Peyer's patch (tissue), 4 donors: ENCODE measurements at places on chromosomes 12 and 14. TPM values are rescaled to one million over a fixed set of nuclear protein-coding genes. Genes with fewer than 3 reads are reported as not detected.

The SLC16A7 gene
- 8.2 TPM for total RNA-seq

The SALL2 gene
- 5.0 TPM for total RNA-seq

The SIX6 gene
- not detected for total RNA-seq

The DCP1B gene
- 20.6 TPM for total RNA-seq

- H3K4me1 ChIP-seq: no peaks in the 10 kb centered on the region
- H3K27me3 ChIP-seq: no peaks in the 10 kb centered on the region
- H3K36me3 ChIP-seq: no peaks in the 10 kb centered on the region
- H3K4me3 ChIP-seq: no peak overlapping the region
Observed at GRCh38 chr14:63392236-63392635, 73.5 kb upstream of the GPHB5 start.

DNA sequence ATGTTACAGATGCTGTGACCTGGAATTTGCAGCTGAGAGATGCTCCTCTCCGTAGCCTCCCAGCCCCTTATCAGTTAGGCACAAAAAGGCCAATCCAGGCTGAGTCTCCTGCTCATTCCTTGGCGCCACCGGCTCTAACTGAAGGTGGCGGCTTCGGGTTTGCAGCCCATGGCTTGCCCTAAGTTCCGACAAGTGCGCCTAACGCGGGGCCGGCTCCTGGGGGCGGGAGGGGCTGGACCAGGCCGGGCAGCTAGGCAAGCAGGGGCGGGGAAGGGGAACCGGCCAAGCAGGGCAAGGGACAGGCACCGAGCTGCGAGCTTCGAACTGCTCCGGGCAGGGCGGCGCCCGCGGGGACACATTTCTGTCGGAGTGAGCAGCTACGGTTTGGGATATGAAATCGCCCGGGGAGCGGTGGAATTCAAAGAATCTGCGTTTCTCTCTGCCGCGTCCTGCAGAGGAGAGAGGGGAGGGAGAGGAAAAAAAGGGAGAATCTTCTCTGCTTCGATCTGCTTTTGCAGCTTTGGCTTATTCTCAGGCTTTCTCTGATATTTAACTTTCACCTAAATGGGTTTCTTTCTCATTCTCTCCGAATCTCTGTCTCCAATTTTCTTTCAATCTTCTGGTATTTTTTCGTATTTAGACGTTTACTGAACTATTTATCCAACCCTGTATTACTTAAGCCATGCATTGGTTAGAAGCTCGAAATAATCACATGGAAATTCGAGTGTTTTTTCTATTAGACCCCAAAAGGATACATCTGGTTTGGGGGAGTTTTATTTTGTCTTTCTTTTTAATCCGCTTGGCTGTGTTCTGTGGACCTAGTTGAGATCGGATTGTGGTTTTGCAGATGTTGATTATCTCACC lies 1.6 kb upstream of the HOXC12 start:
- H3K27me3 ChIP-seq: peaks cover 83% of the 10 kb centered on the region
- no peaks in the 10 kb centered on the region for H3K36me3 ChIP-seq
- no peak overlapping the region for H3K27ac ChIP-seq
- no peaks in the 10 kb centered on the region for H3K4me1 ChIP-seq
- H3K4me3 ChIP-seq: no peak overlapping the region

DNA sequence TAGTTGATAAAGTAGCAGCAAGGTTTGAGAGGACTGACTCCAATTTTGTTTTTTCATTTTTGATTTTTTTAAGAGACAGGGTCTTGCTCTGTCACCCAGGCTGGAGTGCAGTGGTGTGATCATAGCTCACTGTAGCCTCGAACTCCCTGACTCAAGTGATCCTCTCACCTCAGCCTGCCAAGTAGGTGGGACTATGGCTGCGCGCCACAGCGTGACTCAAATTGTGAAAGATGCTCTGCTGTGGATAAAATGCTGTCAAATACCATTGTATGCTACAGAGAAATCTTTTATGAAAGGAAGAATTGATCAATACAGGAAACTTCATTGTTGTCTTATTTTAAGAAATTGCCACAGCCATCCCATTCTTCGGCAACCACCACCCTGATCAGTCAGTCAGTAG lies 48.3 kb downstream of the SCN8A start:
- no peaks in the 10 kb centered on the region for H3K27me3 ChIP-seq
- H3K36me3 ChIP-seq: no peaks in the 10 kb centered on the region
- H3K4me3 ChIP-seq: no peak overlapping the region

- H3K4me1 ChIP-seq: no peaks in the 10 kb centered on the region
- H3K4me3 ChIP-seq: no peak overlapping the region
- H3K27me3 ChIP-seq: no peaks in the 10 kb centered on the region
- H3K27ac ChIP-seq: no peak overlapping the region
- H3K36me3 ChIP-seq: no peaks in the 10 kb centered on the region
Observed at GRCh38 chr12:121741743-121742142, 29.2 kb downstream of the TMEM120B start.

- H3K36me3 ChIP-seq: no peaks in the 10 kb centered on the region
- no peak overlapping the region for H3K4me3 ChIP-seq
- no peak for DNase-seq
- H3K27me3 ChIP-seq: no peaks in the 10 kb centered on the region
Observed at GRCh38 chr12:75154388-75154787, 55.3 kb downstream of the KCNC2 start.

DNA sequence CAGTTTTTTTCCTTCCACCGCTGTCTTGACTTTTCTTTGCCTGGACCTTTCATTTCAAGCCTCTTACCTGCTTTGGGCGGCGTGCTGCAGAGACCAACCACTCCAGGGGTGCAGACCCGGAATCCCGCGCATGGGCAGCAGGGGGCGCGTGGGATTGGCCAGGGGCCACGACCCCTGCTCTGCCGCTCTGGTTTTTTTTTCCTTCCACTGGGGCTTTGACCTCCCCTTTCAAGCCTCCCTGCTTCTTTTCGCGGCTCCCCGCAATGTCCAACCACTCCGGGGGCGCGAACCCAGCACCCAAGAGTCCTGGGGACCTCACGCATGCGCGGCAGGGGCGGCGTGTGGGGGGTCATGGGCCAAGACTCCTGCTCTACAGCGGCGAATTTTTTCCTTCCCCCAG lies 325.1 kb downstream of the ALG10 start:
- H3K36me3 ChIP-seq: no peaks in the 10 kb centered on the region
- H3K4me1 ChIP-seq: no peaks in the 10 kb centered on the region
- H3K27me3 ChIP-seq: no peaks in the 10 kb centered on the region
- DNase-seq: no peak

DNA sequence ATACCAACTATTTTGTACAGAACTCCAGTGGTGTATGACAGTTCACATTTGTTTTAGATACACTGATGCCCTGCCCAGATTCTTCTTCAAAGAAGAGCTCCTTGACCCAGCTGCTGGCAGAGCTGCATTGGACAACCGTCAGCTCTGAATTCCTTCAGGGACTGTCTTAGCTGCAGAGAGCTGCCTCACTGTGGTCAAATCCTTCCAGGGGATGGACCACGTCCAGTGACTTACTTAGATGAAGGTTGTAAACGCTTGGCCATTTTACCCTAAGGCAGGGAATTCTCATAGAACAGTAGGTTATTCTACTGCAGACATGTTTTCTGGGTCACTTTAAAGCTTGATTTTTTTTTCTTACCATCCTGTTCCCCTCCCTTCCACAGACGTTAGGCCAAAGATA lies 905.0 kb upstream of the ATXN7L3B start:
- no peak overlapping the region for H3K4me3 ChIP-seq
- no peaks in the 10 kb centered on the region for H3K27me3 ChIP-seq
- H3K36me3 ChIP-seq: no peaks in the 10 kb centered on the region
- DNase-seq: no peak
- H3K4me1 ChIP-seq: no peaks in the 10 kb centered on the region

DNA sequence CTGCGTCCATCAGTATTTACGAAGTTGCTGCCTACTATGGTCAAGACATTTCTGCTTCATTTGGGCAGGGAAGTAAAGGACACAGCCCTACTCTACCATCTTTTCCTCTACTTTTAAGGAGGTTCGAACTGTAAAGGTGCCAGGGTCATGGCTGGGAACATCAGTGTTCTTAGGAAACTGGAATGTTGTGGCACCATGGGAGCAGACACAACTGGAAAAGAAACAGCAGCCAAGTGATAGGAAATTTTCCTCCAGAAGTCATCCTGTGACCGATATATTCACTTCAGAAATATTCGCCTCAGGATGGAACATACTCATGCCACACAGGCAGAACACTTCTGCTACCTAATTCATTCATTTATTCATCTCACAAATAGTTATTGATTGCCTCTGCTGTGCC lies 104.4 kb downstream of the ETV6 start:
- H3K4me1 ChIP-seq: peaks cover 20% of the 10 kb centered on the region
- peak overlapping the region; percentile 43 for H3K27ac ChIP-seq
- no peaks in the 10 kb centered on the region for H3K36me3 ChIP-seq
- H3K27me3 ChIP-seq: no peaks in the 10 kb centered on the region

DNA sequence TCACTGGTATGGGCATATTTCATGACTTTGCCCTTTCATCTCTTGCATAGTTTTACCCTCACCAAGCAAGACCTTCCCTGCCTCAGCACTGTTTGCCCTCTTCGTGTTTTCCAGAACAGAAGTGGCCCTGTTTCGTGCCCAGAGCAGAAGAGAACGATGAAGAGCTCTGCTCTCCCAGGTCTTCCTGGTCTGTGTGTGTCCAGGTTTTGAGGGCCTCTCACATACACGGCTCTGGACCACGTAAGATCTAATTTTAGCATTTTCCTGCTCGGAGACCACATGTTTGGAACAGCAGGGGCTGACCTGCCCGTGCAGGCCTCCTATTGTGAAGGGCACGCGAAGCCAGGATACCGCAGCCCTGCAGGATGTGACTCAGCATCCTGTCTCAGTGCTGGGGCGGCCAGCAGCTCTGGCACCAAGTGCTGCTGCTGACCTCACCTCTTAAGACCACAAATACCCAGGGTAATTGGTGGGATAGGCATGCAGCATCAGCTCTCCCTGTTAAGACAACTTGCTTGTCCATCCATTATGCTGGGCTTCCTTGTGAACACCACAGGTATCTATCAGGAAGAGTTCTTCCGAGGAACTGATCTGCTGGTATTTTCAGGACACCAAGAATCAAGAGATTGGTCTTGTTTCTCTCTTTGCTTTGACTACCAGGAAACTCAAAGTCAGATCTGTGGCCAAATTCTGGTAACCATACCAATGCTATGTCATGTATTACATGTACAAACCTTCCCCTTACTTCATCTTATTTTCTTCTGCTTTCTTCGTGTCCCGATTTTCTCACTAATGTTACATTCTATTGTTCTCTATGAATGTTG lies 19.0 kb downstream of the SSH1 start:
- no peaks in the 10 kb centered on the region for H3K36me3 ChIP-seq
- H3K4me3 ChIP-seq: no peak overlapping the region
- no peaks in the 10 kb centered on the region for H3K27me3 ChIP-seq

DNA sequence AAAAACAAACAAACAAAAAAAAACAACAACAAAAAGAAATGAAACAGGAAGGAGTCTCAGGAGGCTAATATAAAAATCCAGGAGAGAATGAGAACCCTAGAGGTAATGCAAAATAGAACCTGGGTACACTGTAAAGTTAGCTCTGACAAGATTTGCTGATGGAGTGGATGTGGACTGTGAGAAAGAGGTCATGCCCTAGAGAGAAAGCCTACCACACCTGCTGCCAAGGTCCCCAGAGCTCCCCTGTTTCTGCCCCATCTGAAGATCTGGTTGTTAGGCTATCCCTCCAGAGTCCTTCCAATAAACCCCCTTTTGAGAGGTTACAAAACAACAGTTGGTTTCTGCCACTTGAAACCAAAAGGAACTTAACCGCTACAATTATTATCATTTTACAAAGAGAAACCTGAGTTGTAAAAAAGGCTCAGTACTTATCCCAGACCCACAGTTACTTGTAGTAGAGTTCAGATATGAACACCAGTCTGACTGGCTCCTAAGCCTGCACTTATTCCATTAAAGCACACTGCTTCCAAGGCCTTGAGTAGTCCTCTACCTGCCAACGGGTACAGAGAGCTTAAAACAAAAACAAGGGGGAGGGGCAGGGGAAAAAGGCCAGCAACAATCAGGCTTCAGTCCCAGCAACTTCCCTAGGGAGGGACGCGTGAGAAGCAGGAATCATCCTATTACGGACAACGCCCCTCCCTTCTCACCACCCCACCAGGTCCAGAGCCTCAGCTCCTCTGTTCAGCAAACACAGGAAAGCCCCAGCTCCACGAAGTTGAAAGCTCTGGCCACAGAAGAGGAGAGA lies 27.7 kb downstream of the PPP1R13B start:
- H3K4me1 ChIP-seq: peaks cover 24% of the 10 kb centered on the region
- H3K27ac ChIP-seq: no peak overlapping the region
- H3K4me3 ChIP-seq: no peak overlapping the region
- DNase-seq: peak; percentile 47

DNA sequence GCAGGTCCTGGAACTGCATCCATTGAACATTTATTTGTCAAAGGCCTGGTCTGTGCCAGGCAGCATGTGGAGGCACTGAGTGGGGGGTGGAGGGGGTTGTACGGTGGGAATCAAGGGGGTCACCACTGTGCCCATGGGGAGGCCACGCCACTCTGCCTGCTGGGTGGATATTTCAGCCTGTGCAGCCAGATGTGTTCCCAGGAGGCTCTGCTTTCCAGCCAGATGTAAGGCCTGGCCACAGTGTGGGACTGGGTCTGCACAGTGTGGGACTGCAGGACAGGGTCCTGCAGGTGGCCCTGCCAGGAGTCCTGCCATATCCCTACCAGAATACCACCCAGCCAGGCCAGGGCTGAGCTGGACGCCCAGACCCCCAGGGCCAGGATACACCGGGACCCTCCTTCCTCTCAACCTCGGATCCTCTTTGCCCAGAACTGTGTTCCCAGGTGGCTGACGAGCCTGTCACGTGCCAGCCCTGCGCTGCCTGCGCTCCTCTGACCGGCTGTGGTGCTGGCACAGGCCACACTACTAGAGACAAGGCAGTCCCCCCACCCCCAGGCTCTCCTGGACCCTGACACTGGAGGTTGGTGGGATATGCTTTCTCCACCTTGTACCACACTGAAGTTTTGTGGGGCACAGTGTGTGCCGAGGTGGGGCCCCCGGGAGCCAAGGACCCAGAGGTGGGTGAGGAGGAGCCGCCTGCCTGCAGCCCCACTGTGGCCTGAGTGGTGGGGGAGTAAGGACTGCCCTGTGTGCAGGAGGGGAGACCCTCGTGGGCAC lies 17.5 kb downstream of the XRCC3 start:
- H3K27ac ChIP-seq: no peak overlapping the region
- no peaks in the 10 kb centered on the region for H3K27me3 ChIP-seq
- peaks cover 9% of the 10 kb centered on the region for H3K4me1 ChIP-seq
- H3K4me3 ChIP-seq: no peak overlapping the region
- no peaks in the 10 kb centered on the region for H3K36me3 ChIP-seq

DNA sequence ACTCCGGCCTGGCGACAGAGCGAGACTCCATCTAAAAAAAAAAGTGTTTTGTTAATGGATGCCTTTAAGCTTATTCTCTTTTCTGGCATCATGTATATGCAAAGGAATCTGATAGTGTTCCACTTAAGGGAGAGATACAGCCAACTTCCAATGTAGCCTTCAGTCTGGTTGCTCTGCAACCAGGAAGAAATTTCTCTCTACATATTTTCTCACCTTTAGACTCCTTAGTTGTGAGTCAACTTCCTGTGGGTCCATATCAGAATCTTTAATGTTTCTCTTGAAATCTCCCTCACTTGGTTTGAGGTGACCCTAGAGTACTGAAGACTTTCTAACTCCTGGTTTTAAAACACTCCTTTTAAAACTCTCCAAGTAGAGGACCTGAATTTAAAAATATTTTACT lies 340.4 kb downstream of the SLC6A15 start:
- H3K36me3 ChIP-seq: no peaks in the 10 kb centered on the region
- no peaks in the 10 kb centered on the region for H3K27me3 ChIP-seq
- H3K4me3 ChIP-seq: no peak overlapping the region
- no peaks in the 10 kb centered on the region for H3K4me1 ChIP-seq
